ENCODE measurements at places on chromosomes 6 and 20. TPM values are rescaled to one million over a fixed set of nuclear protein-coding genes. Genes with fewer than 3 reads are reported as not detected.

DNA sequence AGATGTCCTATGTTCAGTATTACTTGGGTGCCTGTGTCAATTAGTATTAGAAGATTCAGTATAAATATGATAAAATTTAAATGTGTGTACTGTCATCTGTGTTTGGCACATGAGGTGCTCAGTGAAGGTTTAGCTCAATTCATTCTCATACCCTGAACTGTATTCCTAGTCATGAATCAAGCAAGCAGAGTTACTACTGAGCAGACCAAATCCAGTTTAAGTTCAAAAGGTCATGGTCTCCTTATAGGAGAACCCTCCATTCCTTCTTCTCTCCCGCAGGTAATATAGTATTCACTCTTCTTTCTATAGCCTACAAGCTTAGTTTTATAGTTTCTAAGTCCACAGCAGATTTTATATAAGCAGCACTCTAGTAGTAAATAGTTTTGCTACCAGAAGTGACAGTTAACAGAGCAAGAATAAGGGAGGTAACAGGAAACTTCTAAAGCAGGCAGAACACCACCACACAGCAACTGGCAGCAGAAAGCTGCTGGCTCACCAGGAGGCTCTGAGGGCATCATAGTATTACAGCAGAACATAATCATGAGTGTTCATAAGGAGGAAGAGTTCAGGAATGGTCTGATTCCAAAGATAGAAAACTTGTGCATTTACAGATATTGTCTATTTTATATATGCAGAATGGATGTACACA, 133.2 kb downstream of the SLC16A10 start:
- H3K36me3 ChIP-seq = no peaks in the 10 kb centered on the region
- H3K27ac ChIP-seq = no peak overlapping the region
- H3K4me3 ChIP-seq = no peak overlapping the region

- no peak for DNase-seq
- H3K27ac ChIP-seq = peak overlapping the region; percentile 93
- no peaks in the 10 kb centered on the region for H3K36me3 ChIP-seq
- H3K27me3 ChIP-seq = no peaks in the 10 kb centered on the region
- H3K4me3 ChIP-seq = peak overlapping the region; percentile 75
- H3K4me1 ChIP-seq = peaks cover 69% of the 10 kb centered on the region
Measured at GRCh38 chr6:32176476-32177182, 745 bp upstream of the AGPAT1 start.

DNA sequence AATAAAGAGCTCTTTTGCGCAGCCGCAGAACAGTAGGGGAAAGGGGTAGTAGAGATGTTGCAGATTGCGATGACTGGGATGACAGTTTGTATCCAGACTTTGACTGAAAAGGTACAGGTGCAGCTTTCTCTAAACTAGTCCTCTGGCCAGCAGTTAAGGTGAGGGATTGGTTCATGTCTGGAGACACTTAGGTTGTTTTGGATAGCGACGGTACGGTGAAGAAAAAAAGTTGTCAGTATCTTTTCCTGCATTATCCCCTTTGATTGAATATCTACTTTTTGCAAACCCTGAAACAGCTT, 537 bp downstream of the PRR3 start:
- no peak for DNase-seq
- H3K36me3 ChIP-seq = peaks cover 25% of the 10 kb centered on the region
- no peaks in the 10 kb centered on the region for H3K27me3 ChIP-seq
- H3K27ac ChIP-seq = peak overlapping the region; percentile 98

- H3K27ac ChIP-seq = no peak overlapping the region
- no peak overlapping the region for H3K4me3 ChIP-seq
- peak; percentile 19 for DNase-seq
- no peaks in the 10 kb centered on the region for H3K27me3 ChIP-seq
Measured at GRCh38 chr6:159094444-159095252, 49.9 kb upstream of the TAGAP start.

The DEF6 gene
- polyA plus RNA-seq = 183 TPM

All from CD8-positive, alpha-beta memory T cell (primary cell).